CD4-positive, CD25-positive, alpha-beta regulatory T cell (primary cell): ENCODE measurements at places on chromosomes 5 and 9. TPM values are rescaled to one million over a fixed set of nuclear protein-coding genes. Genes with fewer than 3 reads are reported as not detected.
A peak's percentile ranks its signal among the peaks of the same experiment; 100 is the strongest.

DNA sequence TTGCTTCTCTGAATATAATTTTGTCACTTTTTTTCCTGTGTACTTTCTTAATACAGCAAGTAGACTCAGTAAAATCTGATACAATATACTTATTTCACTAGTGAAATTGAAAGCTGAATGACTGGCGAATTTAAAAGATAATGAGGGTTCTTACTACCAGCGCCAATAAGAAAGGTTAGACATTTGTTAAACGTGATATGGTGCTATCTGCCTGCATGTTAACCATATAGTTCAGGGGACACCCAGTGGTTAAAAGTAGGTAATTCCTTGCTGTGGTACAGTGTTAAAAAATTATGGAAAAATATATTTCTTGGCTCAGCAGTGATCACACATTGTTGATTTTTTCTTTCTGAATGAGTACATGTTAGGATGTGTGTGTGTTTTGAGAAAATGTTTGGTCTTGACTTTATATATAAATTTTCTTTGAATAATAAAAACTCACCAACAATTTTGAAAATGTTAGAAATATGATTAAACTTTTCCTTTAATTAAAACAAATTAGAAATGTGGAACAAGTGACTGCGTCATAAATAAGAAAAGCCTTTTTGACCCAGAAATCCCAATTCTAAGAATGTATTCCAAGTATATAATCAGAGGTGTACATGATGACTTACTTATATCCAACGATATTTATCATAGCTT lies 25.8 kb downstream of the CAST start:
- DNase-seq = no peak

DNA sequence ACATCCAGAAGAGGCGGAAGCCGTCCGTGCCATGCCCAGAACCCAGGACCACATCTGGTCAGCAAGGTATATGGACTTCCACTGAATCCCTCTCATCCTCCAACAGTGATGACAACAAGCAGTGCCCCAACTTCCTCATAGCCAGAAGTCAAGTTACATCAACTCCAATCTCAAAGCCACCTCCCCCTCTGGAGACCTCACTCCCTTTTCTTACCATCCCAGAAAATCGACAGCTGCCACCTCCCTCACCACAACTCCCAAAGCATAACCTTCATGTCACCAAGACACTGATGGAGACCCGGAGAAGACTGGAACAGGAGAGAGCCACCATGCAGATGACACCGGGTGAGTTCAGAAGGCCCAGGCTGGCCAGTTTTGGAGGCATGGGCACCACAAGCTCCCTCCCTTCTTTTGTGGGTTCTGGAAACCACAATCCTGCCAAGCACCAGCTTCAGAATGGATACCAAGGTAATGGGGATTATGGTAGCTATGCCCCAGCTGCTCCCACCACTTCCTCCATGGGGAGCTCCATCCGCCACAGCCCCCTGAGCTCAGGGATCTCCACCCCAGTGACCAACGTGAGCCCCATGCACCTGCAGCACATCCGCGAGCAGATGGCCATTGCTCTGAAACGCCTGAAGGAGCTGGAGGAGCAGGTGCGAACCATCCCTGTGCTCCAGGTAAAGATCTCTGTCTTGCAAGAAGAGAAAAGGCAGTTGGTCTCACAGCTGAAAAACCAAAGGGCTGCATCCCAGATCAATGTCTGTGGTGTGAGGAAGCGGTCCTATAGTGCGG lies 130.3 kb upstream of the DMRT1 start:
- no peak for DNase-seq

GRCh38 chr9:10242255-10242654 lies 370.5 kb downstream of the PTPRD start:
- DNase-seq = no peak

DNA sequence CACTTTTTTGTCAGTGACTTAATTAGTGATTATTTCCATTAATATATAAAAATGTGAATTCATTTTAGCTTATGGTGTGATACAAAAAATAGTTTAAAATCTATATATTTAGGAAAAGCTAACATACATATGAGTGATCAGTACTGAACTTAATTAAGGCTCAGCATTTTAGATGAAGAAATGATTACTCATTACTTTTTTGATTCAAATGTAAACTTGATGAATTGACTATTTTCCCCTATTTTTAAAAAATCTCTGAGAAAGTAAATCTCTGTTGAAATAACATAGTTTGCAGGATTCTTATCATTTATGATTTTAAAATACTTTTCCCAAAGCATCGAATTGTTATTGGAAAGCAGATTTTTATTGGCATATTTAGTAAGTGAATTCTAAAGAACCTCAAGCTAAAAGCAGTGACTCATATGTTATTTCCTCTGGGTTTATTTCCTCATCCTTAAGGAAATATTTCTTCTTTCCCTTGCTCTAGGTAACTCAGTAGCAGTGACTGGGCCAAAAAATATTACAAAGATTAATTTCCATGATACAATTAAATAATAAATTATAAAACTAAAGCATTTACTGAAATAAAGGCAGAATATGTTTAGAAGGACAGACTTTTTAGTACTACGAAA lies 290.6 kb downstream of the FER start:
- no peak for DNase-seq

- DNase-seq = peak; percentile 77
Measured at GRCh38 chr5:178130576-178131445, at the start of gene RMND5B. TSS of gene RMND5B (plus strand) at chr5:178131014. CDS start at chr5:178138120, 7,106 bp downstream.

DNA sequence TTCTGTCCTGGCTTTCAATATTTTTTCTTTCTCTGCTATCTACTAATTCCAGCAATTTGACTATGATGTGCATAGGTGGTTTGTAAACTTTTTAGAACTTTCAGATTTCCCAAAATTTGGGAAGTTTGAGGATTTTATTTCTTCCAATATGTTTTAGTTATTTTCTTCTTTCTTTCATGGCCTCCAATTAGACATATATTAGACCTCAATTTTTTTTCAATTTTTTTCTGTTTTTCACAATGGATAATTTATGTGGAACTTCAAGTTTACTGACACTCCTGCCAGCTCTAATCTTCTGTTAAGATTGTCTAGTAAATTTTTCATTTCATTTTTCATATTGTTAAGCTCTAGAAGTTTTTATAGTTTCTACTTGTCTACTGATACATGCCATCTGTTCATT lies 163.3 kb downstream of the SAXO1 start:
- DNase-seq = no peak

DNA sequence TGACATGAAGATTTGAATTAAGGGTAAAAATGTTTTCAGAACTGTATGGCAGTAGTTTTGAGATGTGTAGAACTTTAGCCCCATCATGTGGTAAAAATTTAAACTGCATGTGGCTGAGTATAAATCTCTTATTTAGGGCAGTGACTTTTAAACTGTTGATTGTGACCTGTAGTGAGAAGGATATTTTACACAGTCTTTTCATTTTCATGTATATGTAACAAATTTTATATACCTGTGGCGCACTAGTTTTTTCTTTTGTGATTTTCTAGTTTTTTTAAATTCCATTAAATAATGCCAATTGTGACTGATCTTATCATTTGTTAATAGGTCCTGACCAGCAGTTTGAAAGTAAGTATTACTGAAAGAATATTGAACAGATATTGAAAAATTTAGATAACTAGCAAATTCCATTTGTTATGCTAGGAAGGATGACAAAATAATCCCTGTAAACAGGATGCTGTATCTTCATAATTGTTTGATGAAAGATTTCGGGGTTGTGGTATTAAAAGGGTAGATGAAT lies 47.2 kb downstream of the GPBP1 start:
- DNase-seq = peak; percentile 84

DNA sequence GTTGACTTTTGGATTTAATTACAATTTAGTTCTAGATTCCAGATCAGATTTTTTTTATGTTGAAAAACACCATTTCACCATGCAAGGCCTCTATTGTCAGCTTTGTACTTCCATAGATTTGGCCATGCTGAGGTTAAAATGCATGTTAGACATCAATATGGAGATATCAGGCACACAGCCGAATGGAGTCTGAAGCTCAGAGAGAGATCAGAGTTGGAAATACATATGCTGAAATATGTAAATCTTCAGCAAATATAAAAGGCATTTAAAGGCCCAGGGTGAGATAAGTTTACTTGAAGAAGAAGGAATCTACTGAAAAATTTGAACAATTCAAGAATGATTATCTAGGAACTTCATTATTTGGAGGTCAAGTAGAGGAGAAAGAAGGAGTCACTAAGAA lies 139.6 kb downstream of the CHSY3 start:
- no peak for DNase-seq

DNA sequence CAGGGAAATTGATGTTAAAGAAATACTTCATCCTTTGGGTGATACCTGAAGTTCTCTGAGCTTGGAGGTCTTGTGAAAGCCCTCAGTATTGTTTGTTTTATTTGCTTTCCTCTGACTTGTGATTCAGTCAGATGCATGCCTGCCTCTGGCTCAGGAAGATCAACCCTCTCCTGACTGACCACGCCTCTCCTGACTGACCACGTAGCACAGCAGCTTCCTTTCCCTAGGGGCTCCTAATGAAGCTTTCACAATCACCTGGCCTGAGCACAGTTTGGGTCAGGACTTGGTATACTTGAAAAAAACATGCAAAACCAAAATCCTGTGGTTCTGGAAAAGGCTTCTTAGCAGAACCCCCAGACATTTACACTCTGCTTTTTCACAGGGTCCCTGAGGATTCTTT lies 3.8 kb downstream of the TGFBI start:
- DNase-seq = no peak

Gene KLF4
- 0.11 TPM for polyA plus RNA-seq

Gene SLC6A19
- not detected for polyA plus RNA-seq

Gene FGF18
- polyA plus RNA-seq = not detected

Gene ORM2
- polyA plus RNA-seq = not detected

Gene SLC36A3
- not detected for polyA plus RNA-seq

Gene MEIKIN
- not detected for polyA plus RNA-seq
